ENCODE measurements at places on chromosomes 5 and 9.

DNA sequence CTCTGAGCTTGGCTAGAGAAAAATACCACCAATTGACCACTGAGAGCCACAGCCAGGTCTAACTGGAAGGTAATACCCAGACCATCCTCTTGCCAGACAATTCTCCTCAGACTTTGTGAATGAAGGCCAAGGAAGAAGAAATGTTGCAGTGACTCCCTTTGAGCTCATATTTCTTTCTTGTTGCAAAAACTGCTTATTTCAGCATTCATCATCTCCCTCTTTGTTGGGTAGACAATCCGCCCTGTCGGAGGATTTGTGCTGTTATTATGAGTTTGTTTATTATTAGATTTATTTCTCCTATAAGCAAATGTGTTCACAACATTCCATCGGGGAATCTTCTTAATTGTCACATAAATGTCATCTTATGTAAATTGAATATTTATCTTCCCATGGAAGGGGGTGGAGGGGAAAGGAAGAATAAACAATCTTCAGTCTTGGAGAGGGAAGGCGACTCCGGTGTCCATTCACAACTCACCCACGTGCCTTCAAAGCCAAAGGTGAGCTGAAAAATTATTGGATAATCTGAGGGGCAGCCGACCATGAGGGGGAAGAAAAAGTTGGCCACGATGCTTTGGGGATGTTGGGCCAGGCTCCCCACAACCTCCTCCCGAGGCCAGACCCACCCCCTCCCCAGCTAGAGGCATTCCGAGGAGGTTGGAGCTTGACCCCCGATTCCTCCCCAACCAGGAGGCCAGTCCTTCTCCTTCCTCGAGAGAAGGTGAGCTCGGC, 1.8 kb upstream of the JADE2 start:
- DNase-seq, result no peak

GRCh38 chr9:28319981-28320380, 746.7 kb upstream of the C9orf72 start:
- DNase-seq, result no peak

GRCh38 chr5:155651-156410, 35.5 kb upstream of the LRRC14B start:
- no peak for DNase-seq

GRCh38 chr5:72426019-72426418, 81.2 kb downstream of the ZNF366 start:
- no peak for DNase-seq

DNA sequence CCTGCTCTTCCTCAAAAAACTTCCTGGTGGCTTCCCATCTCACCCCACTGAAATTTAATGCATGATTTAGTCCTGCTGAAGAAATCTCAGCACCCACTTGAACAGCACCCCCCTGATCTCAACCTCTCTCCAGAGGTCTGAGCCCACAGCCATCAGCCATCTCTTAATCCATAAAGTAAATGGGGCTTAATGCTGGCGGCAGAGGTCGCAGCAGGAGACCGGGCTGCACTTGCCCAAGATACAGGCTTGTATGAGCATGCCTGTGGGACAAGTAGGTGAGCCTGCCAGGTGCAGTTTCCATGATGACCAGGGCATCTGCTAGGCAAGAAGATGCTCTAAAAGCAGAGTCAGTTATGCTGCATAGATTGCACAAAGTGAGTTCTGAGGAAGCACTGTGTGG, 52.4 kb upstream of the CTXN3 start:
- DNase-seq, result no peak

DNA sequence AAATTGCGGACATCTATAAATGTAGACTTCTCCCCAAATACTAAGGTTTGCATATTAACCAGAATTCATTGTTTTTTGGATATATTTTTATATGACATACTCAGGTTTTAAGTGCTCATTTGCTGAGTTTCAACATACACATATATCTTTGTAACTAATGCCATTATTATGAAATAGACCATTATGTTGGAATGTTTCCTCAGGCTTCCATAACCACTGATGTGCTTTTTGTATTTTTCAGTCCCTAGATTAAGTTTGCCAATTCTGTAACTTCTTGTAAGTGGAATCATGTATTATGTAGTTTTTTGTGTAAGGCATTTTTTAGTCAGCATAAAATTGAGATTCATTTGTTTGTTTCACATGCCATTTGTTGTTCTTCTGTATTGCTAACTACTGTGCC, 32.1 kb downstream of the HSPA4 start:
- no peak for DNase-seq

GRCh38 chr9:113929634-113930389, 53.7 kb downstream of the ZNF618 start:
- DNase-seq, result no peak

- no peak for DNase-seq
These were observed at the start of gene MAMDC2 for GRCh38 chr9:70043689-70044489. Gene MAMDC2 (plus strand): TSS chr9:70043848. CDS start chr9:70044198, 350 bp downstream.

DNA sequence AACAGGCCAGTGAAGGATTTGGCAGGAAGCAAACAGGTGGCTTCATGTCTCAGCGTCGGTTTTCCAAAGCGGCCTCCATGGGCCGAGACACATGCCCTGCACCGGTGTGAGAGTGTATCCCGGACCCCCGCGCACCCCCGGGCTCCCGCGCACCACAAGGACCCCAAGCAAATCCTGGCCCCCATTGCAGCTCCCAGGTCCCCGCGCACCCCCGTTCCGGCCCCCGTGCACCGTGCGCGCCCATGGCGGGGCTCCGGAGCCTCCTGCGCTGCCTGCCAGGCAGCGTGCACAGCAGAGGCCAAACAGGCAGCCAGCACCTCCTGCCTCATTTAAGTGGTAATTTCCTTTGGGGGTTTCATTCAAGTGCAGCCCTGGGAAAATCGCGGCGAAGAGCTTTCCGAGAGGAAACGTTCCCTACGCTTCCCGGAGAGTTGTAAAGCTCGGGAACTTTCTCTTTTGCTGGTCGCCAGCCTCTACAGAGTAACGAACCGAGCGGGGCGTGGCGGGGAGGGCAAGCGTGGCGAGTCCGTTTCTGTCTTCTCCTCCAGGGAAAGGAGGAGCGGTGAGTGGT, 145.5 kb upstream of the SLC24A2 start:
- no peak for DNase-seq

GRCh38 chr9:128117613-128118471, 9.7 kb downstream of the PTGES2 start:
- DNase-seq, result peak; percentile 34

DNA sequence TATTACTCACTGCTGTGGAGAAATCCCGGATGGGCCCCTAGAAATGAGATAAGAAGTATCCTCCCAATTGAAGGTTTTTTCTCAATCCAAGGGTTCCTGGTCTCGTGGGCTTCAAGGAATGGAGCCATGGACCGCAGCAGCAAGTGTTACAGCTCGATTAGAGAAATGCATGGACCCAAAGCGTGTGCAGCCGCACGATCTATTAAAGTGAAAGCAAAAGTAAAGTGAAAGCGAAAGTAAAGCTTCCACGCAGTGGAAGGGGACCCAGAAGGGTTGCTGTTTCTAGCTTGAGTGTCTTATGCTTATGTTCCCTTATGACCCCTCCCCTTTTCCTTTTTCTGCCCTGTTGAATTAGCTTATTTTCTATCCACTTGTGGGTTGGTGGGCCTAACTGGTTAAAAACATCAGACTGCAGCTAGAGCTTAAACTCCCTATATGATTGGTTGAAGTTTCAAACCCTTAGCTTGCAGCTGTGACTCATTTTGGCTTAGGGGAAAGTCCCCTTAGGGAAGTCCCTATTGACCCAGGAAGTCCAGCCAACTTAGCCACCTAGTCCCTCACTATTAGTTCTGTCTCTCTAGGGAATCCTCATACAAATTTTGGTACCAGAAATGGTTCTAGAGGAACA, 1111.8 kb downstream of the TAF11L14 start:
- peak; percentile 46 for DNase-seq

GRCh38 chr9:137256856-137257255, 1.7 kb downstream of the NELFB start:
- DNase-seq, result no peak

- no peak for DNase-seq
These were observed 216.1 kb downstream of the MEF2C start for GRCh38 chr5:88666761-88667495.

DNA sequence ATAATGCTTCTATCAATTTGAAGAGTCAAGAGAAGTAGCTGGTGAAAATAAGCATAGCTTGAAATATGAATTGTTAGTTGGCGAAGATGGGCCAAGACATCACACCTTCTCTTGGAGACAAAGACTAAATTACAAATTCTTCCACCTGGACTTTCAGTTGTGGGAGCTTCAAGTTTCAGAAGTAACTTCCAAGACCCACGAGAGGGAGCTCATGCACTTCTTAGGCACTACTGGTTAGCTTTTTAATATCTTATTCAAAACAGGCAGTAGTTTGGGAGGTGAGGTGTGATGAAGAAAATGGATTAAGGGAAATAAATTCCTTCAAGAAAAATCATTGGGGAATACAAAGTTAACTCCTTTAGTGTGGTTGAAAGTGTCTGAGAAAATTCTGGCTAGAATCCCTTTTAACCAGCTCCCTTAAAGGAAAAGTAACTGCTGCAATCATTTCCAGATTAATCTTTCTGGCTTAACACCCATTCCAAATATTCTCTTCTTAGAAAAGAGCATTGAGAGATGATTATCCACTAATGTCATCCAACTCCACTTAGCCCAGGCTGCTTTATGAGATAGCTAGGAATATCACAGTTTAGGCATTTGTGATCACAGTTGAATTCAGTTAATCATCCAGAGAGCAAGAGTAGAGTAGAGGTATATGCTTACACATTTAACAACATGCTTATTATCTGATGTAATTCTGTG, 139.5 kb upstream of the DMRTA1 start:
- peak; percentile 17 for DNase-seq

- no peak for DNase-seq
These were observed 16.9 kb upstream of the FBP1 start for GRCh38 chr9:94656200-94656599.

DNA sequence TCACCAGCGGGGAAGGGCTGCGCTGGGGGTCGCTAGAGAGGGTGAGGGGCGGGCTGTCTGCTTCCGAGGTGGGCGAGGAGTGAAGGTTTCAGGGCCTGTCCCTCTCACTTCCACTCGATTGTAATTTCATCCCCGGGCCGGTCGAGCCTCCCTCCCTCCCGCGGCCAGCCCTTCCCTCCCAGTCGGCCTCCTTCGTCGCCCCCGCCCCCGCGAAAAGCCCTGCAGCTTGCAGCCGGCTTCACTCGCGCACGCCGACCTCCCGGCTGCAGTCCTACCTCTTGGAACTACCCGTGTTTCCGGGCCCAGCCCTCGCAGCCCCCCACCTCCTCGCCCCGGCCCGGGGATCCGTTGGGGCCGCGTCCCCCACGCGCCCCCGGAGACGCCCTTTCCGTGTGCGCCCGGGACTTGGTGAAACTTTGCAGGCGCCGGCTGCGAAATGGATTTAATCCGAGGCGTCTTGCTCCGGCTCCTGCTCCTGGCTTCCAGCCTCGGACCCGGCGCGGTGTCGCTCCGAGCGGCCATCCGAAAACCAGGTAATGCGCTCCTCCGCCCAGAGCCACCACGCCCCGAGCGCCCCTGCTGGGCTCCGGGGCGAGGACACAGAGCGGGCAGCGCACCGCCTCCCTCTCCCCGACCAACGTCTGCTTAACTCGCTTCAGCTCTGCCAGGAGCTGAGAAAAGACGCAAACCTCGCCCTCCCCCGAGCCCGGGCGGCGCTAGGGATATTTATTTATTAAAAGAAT, at the start of gene EGFLAM:
TSS of gene EGFLAM (plus strand) at position 241 of the 743 bp plus-strand sequence. CDS start at position 437, 196 bp downstream.
- DNase-seq, result no peak
